ENCODE measurements at places on chromosomes 12 and 14.

GRCh38 chr12:49190974-49191373 lies 2.1 kb upstream of the TUBA1A start:
- DNase-seq: no peak

- DNase-seq: no peak
These were observed 122.2 kb downstream of the NCOR2 start for GRCh38 chr12:124445121-124445718.

DNA sequence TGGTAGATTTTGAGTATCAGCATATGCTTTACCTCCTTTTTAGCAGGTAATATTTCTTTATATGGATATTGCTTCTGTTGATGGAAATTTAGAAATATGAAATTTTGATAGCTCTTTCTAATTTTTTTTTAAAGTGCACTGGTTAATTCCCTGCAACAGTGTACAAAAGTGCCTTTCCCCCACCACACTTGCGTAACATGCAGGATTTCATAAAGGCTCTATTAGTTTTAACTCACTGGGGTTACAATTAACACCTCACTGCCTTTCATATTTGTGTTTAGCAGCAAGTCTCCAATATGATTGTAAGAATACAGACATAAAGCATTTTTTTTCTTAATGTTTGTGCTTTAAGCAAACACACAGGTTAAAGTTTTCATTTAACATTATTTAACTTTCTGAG lies 25.6 kb downstream of the MNAT1 start:
- no peak for DNase-seq

GRCh38 chr14:56094076-56094475 lies 24.1 kb upstream of the PELI2 start:
- no peak for DNase-seq

- no peak for DNase-seq
These were observed 152.3 kb downstream of the ZNF664 start for GRCh38 chr12:124125203-124125871.

GRCh38 chr12:108323581-108323980 lies 15.5 kb downstream of the CMKLR1 start:
- DNase-seq: no peak

GRCh38 chr12:57240066-57240921 lies 10.7 kb downstream of the STAC3 start:
- peak; percentile 57 for DNase-seq

GRCh38 chr12:5900533-5901205 lies 44.4 kb downstream of the ANO2 start:
- DNase-seq: no peak

- no peak for DNase-seq
These were observed 49.4 kb downstream of the LTBP2 start for GRCh38 chr14:74562515-74563232.

DNA sequence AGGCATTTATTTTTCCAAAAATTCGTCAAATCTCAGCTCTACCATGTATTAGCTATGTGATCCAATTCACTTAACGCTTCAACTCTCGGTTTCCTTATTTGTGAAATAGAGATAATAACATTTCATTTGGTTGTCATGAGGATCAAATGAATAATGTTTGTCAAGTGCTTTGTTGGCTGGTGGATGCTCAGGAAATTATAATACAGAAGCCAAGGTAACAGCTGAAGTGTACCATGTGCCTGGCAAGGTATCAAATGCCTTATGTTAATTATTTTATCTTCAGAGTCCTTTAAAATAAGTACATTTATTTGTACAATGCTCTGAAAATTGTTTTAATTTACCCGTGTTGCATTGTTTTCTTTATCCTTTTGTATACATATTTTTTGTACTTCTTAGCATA lies 6.1 kb upstream of the PRKCH start:
- no peak for DNase-seq

Data from D721Med (cell line).